Lung (tissue), 17 donors: ENCODE measurements at places on chromosomes 2 and 18. TPM values are rescaled to one million over a fixed set of nuclear protein-coding genes. Genes with fewer than 3 reads are reported as not detected.

- no peak for DNase-seq
These were observed 84.5 kb upstream of the TMEM247 start for GRCh38 chr2:46394649-46395510.

CRYGD gene
- total RNA-seq = not detected

GRCh38 chr2:215870088-215870490, 143.3 kb downstream of the MREG start:
- DNase-seq = no peak

DNA sequence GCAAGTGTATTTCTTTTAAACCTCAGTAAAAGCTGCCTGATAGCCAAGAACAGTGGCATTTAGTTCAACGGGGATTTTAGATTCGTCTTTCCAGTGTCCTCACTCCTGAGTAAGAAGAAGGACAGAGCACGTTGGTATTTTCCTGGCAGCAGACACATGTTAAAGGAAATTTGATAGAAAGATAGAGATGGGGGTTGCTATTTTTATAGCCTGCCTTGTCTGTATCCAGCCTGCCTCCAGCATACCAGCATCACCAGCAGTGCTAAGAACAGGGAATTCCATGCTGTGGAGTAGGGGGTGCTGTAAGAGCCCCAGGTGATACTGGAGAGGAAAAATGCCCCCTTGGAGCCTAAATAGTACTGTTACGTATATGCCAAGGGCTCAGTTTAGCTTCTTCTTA, 1.1 kb upstream of the SMYD1 start:
- DNase-seq = no peak

ZNF892 gene
- 7.0 TPM for total RNA-seq

DNA sequence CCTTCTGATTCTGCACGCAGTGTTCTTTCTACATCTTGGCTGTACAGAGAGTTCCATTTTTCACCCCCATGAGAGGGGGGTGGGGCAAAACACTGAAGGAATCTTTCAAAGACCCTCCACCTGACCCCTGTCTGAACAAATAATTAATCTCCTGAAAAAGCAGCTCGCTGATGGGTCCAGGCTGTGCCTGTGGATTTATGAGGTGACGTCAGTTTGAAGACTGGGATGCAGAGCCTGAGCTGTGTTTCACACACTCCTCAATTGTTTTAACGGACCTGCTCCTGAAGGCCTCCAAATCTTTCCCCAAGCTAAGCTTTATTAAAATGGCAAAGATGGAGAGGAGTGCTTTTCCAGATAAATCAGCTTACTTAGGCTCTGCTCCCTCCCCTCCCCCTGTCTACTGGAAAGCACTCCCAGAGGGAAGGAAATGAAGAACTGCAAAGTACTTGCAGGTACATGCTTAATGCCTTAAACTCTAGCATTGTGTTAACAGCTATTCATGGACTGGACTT, 390.2 kb upstream of the TNP1 start:
- DNase-seq = peak; percentile 89

- no peak for DNase-seq
These were observed 121.4 kb downstream of the FSHR start for GRCh38 chr2:49032936-49033335.

GALR1 gene
- total RNA-seq = 0.03 TPM

SERPINB11 gene
- total RNA-seq = not detected

- DNase-seq = peak; percentile 43
These were observed 50.3 kb downstream of the GBX2 start for GRCh38 chr2:236117861-236118269.

DNA sequence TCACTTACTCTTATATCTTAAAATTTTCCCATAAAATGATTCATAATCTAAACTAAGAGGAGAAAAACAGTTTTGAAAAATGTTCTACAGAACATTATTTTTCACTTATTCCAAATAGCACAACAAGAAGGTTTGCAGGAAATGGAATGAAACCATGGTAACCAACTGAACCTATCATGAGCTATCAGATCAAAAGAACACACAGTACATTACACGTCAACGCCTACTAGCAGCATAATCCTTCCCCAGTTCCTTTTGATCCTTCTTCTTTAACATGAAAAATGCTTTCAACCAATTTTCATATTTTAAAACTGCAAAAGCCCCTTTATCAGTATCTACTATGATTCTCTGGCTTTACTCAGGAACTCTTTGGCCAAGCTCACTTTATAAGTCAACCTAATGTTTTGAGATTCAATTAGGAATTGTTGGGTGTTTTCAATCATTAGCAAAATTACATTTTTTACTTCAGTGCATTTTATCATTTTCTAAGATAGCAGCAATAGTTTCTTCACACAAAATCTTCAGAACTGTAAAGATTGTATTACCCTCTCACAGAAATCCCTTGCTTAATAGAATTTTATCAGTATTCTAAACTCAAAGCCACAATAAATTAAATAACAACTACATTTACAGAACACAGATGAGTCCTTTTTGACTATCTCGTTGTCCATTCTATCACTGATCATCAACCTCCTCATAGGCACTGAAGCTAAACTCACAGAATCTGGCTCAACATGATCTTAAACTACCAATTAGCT, 102.5 kb downstream of the CHN1 start:
- peak; percentile 85 for DNase-seq

LINC00305 gene
- not detected for total RNA-seq

DNA sequence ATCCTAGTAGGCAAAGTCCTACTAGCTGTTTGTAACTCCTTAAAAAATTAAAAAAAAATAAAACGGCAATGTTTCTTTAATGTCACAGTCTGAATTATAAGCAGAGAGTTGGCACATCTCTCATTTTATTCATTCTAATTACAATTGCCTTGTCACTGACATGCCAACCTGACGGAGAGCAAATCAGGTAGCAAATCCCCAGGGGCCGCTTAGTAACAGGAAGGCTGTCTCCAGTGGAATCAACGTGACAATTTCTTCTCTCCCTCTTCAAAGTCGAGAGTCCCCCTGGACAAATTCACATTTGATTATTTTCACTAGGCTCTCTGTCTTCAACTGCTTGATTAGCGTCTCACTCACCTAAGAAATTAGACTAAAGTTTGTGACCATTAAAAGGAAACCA, 1598.9 kb upstream of the PIK3C3 start:
- DNase-seq = no peak

- DNase-seq = no peak
These were observed 484.4 kb downstream of the NRXN1 start for GRCh38 chr2:50547521-50547920.

GRCh38 chr18:36256094-36256493, 41.4 kb upstream of the FHOD3 start:
- DNase-seq = no peak

DNA sequence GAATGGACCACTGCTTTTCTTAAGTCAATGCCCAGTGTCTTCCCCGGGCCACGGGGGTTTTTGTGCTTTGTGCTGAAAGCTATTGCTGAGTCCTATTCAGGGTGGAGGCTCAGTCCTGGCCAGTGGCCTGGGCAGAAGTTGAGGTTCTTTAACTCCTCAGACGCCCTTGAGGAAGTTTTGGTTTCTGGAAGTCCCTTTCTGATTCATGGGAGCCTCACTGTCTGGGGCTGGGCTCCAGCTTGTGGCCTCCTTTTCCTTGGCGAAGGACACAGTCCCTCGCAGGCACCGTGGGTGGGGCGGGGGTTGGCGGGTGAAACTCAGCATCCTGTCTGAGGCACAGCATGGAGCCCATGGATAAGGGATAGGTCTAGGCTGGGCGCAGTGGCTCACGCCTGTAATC, 465.2 kb upstream of the HS6ST1 start:
- no peak for DNase-seq

- DNase-seq = no peak
These were observed 283.3 kb downstream of the NRXN1 start for GRCh38 chr2:50748671-50749070.

EIF2B4 gene
- 19.6 TPM for total RNA-seq

DNA sequence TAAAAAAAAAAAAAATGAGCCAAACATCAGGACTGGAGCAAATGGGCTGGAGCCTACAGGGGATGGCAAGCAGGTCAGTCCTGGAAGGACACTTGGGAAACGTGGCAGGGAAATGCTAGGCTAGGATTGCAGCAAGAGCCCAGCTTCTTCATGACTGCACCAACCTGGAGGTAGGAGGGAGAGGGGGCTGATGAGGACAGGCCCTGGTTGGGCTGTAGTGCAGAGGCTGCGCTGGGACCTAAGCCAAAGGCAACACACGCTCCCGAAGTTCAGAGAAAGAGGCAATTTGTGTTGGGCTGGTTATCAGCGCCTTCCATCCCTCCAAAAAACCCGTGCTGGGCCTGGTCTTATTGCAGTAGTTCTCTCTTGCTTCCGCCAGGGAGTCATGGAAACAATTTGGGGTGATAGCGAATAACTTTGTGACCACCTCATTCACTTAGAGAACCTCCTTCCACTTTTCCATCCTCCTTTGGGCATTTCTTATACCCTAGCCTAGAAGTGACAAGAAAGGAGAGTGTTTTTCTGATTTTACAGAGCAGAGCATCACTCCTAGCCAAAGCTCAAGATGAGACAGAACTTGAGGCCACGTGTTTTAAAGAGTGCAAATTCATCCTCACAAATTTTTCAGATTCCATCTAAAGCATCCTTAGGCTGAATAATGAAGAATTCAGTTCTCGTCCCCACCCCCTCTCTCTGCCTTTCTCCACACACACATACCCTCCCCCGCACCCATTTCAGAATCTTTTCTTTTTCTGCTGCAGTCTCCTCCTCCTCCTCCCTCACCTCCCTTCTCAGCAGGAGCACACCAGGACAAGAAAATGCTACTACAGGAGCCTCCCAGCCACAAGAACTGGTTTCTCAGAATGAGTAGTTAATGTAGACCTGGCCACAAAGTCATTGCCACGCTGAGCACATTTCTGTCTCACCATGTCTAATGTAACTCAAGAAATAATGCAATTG, 82.5 kb upstream of the STPG4 start:
- peak; percentile 71 for DNase-seq

DNA sequence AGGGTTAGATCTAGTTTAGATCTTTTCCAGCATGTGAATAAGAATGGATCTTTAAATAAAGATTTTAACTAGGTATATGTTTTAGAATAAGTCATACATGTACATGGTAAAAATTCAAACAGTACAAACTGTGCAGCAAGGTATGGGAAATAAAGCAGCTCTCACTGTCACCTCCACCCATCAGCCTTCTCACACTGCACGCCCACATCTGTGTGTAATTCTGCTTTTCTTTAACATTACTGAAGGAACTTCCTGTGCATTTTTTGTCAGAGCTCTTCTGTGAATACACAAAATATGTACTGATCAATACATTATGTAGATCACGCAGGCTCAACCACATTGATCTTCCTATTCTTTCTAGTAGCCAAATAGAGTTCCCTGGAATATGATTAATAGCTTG, 3.4 kb downstream of the CASP8 start:
- no peak for DNase-seq

DNA sequence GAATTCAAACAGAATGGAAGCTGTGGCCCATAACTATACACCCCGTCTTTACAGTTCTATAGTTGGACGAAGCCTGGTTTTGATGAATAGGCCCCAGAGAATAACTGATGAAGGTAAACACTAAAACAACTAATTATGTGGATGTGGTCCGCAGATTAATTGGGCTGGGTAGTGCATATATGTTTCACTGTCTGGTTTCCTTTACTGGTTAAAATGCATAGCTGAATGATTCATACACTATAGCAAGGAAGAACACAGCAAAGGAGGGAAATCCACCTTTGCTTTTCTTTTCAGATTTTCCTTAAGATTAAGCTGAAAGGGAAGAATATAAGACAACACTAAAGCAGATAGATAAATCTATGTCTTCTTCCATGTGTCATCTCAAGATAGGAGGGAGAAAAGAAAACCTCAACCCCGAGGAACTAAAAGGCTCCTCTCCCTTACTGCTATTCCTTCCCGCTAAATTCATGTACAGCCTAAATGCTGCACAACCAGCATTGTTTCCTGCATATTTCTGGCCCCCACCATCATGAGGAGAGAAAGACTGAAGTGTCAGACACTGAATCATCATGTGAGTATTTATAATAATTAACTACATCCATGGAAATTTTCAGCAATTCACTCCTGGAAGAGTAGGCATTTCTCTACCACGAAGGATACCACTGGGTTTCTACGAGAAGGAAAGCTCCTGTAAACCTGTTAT, 297.1 kb upstream of the CCDC68 start:
- no peak for DNase-seq

DNA sequence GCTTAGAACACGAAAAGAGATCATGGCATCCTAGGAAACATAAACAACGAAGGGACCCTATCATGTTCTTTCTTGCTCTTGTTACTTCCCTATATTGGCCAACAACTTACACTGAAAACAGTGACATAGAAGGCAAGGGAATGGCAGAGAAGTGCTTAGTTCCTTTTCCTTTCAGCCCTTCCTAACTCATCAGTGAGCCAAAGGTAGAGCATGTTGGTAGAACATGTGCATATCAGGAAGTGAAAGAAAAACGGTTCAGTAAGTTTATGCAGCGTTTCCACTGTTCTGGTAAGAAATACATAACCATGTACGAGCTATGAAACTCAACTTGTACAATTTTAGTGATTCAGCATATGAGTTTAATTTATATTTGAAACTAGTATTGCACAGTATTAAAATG, 21.7 kb downstream of the AKAIN1 start:
- no peak for DNase-seq

DNA sequence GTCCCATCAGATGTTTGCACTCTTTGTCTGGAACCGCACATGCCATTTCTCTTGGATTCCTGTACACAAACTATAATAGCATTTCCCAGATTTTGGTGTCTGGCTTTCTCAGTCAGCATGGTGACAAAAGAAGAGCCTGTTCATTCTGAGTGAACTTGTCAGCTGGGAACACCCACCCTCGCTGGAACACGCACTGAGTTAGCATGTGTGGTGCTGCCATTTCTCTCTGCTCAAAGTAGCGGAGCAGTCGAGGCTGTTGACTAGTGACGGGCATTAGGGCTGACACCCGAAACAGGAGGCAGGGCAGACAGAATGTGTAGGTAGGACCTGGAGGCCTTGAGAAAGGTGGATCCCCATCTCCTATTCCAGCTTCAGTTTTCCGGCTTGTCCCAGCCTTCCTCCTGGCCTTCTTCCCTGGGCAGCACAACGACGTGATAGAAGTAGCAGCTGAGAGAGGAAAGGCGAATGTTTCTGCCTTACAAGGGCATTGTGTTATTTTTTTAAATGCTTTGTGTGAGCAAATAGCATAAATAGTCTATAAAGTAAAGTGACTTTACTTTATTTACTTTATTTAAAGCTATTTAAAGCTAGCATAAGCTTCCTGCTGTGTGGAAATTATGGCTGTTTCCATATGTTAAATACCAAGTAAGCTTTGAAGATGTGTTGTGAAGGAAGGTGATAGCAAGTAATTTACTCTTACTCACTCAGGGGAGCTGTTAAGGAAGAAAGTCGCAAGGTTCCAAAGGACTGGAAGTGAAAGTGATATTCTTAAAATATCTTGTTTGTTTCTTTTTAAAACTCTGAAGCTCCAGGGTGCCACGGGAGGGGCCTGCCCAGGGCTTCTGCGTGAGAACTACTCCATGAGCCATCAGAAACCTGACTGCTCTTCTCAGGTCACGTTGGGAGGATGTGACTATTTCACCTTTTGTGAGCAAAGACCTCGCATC, 272.6 kb downstream of the NEDD4L start:
- DNase-seq = no peak

- DNase-seq = no peak
These were observed 100.1 kb downstream of the VAPA start for GRCh38 chr18:10013621-10014543.

DNA sequence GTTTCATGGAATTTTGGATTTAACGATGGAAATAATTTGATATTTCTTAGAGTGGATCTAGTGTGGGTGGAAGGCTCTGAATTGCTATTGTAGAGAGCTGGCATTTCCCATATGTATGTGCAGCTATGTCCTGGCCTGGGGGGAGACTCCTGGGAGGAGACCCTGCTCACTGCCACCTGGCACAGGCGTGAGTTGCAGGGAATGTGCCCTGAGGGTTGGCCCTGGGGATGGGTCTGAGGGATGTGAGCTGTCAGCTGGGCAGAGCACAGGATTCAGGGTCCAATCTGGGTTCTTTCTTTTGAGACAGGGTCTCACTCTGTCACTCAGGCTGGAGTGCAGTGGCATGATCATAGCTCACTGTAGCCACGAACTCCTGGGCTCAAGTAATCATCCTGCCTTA, 120.2 kb downstream of the CLIP4 start:
- no peak for DNase-seq
